Activated B cell treated with CpG ODN at 0.5 μM for 24 hours (primary cell): ENCODE measurements at places on chromosomes 4 and X. TPM values are rescaled to one million over a fixed set of nuclear protein-coding genes. Genes with fewer than 3 reads are reported as not detected.

DNA sequence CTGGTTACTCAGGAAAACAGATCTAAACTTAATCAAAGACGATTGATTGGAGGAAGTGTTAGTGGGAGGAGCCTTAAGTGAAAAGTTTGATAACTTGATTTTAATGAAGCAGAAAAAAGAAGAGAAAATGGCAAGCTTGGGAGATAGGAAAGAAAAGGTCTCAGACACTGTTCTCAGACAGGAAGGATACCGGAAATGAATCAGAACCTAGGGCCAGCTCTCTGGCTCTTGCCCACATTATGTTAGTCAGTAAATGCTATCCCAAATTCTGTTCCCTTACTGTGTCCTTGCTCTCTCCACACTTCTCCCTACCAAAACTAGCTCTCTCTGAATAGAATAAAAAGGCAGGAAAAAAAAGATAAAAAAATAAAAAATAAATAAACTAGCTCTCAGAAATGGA, 48.6 kb upstream of the TMEM164 start:
- DNase-seq: no peak
- H3K27ac ChIP-seq: no peak overlapping the region
- H3K4me1 ChIP-seq: no peaks in the 10 kb centered on the region
- no peaks in the 10 kb centered on the region for H3K36me3 ChIP-seq
- H3K27me3 ChIP-seq: no peaks in the 10 kb centered on the region
- H3K4me3 ChIP-seq: no peak overlapping the region

DNA sequence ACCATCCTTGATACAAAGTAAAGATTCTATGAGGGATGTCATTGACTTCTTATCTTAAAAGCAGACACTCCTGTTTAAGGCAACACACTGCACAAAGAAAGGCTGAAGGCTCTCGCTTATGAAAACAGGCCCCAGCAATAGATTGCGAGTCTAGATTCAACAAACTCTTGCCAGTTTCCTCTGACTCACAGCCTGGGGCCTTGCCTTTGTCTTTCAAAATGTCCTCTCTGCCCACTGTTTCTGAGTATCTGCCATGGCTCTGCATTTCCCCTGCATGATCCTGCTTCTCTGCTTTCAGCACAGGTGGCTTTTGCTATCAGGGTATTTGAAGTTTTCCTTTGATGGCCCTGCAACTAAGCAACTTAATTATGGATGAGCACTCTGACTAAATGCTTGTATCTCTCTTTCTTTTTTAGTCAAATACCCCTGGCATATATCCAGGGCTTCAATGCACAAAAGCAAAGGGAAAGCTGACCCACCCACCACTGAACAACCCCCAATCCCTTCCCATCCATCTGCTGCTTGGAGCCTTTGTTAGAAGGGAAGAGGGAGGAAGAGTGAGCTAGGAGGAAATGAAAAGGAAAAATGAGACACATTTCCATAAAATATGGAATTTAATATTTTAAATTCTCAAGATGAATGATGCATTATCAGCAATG, 32.2 kb downstream of the NDP start:
- H3K4me1 ChIP-seq: no peaks in the 10 kb centered on the region
- H3K4me3 ChIP-seq: no peak overlapping the region
- DNase-seq: no peak

Gene SLC25A4
- total RNA-seq: 8.9 and 9.4 TPM in 2 replicates

Gene AKAP17A
- 75.7 and 84.7 TPM in 2 replicates for total RNA-seq

DNA sequence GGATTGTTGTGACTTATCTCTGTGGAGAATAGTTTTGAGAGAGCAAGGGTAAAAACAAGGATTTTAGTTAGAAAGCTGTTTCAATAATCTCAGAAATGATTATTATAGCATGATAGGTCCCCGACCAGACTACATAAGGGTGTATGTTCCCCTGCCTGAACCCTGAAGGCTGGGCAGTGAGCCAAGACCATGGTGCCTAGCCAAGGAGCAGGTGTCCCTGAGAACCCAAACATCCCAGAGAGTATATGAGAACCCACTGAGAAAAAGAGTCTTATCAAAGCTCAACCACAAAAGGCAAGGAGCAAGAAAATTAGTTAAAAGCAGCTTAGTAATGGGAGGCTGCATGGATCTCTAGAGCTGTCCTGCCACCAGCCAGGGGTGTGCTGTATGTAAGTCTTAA, 94.9 kb upstream of the UNC5C start:
- H3K27me3 ChIP-seq: no peaks in the 10 kb centered on the region
- no peaks in the 10 kb centered on the region for H3K36me3 ChIP-seq
- no peak overlapping the region for H3K27ac ChIP-seq
- no peak for DNase-seq
- H3K4me3 ChIP-seq: no peak overlapping the region

Gene MAGEA11
- total RNA-seq: not detected in 2 replicates
